ENCODE measurements at places on chromosomes 7 and 10.

GRCh38 chr10:128972036-128972405 is 495.0 kb upstream of the MGMT start:
- DNase-seq: no peak

- no peak for DNase-seq
Measured at GRCh38 chr10:27611236-27611635, 107.1 kb downstream of the RAB18 start.

GRCh38 chr10:115001506-115002381 is 63.7 kb downstream of the TRUB1 start:
- no peak for DNase-seq

DNA sequence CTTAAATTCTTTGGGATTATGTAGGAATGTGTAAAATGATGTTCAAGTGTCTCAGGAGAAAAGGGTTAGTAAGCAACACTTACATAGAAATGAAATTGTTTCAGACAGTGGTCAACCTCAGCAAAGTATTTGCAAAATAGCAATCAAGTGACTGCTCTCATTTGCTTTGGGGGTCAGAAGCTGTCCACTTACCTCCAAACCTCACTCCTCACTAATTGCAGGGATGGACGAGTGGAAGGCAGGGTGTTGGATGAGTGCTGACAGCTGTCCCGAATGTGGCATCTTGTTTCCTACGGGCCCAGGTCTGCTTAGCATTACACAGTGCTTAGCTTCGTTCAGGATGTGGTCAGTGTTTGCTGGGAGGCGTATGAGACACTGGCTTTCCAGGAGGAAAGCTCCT is 437.0 kb downstream of the SUGCT start:
- DNase-seq: no peak

GRCh38 chr10:70575874-70576802 is 26.4 kb downstream of the PRF1 start:
- no peak for DNase-seq
